H9 (cell line): ENCODE measurements at places on chromosomes 1 and 21. TPM values are rescaled to one million over a fixed set of nuclear protein-coding genes. Genes with fewer than 3 reads are reported as not detected.

GRCh38 chr1:54871275-54872035 is 15.5 kb downstream of the DHCR24 start:
- DNase-seq: no peak

DNA sequence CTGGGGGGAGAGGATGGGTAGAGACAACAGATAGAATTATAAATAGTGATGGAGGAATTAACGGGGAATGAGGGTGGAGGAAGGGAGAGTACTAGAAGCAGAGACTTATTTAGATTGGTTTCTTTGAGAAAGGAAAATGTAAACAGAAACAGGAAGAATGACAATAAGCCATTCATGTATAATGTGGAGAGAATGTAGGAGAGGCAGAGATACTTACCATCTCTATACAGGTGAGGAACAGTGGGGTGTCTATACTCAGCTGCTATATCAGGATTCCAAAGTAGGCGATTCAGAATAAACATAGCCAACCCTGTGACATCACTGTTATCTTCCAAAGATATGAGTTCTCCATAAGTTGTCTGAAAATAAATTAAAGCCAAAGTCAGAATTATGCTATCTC is 16.8 kb downstream of the ASPM start:
- DNase-seq: no peak

DNA sequence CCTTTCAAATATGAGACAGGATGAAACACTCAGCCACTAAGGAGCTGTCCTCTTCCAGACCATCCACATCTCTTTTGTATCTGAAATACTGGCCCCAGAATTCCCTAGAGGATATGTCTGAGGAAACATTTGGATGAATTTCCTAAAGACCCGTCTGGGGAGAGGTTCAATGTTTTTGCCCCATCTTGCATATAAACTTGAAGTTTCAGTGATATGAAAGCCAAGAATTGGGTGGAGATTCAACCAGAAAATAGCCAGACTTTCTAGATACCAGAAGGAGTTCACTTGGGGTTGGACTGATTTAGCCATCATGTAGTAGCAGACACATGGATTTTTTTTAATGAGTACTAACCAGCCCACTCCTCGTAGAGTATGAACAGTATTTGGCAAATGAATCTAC is 182.0 kb downstream of the PLPP3 start:
- no peak for DNase-seq

DNA sequence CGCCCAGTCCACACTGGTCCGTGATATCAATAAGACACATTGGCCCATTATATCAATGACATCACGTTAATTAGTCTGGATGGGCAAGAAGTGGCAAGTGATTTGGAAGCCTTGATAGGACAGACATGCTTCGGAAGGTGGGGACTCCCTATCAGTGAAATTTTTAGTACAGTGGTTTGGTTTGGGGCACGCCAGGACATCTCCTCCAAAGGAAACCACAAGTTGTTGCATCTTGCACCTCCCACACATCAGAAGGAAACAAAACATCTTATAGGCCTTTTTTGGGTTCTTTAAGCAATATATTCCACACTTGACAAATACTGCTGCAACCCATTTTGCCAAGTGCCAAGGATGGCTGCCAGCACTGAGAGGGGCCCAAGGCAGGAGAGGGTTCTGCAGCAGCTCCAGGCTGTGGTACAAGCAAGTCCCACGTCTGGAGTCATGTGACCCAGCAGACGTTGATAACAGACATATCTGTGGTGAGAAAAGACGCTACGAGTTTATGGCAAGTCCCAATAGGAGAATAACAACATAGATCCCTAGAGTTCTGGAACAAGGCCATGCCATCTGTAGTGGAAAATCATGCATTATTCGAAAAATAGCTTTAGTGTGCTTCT is 95.3 kb upstream of the DISP3 start:
- no peak for DNase-seq

GRCh38 chr1:32933742-32934322 is 30.8 kb downstream of the RNF19B start:
- no peak for DNase-seq

- peak; percentile 79 for DNase-seq
Measured at GRCh38 chr21:29499734-29500343, 201.1 kb downstream of the BACH1 start.

The GPR52 gene
- 0.28 and 0.33 TPM in 2 replicates for total RNA-seq

The NUAK2 gene
- total RNA-seq: 15.4 and 15.5 TPM in 2 replicates
